ENCODE measurements at places on chromosomes 7 and 10. TPM values are rescaled to one million over a fixed set of nuclear protein-coding genes. Genes with fewer than 3 reads are reported as not detected.

Gene PROSER2
- 6.7 TPM for total RNA-seq

Gene SAP25
- not detected for total RNA-seq

Gene SPDYE2B
- not detected for total RNA-seq

Gene BMPER
- not detected for total RNA-seq

Gene ZNF425
- total RNA-seq: 0.97 TPM

DNA sequence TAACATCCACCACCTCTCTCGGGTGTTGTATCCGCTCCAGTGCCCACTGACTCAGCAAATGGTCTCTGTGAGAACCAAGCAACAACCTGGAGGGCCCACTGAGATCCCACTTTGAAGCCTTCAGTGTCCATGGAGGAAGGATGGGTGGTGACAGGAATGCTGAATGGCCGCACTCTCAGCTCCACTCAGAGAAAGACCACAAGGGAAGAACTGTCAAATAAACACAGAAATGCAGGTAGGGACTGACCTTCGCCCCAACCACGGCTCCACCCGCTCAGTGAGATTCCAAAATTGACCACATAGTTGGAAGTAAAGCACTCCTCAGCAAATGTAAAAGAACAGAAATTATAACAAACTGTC lies 65.8 kb downstream of the VIPR2 start:
- no peak for DNase-seq

DNA sequence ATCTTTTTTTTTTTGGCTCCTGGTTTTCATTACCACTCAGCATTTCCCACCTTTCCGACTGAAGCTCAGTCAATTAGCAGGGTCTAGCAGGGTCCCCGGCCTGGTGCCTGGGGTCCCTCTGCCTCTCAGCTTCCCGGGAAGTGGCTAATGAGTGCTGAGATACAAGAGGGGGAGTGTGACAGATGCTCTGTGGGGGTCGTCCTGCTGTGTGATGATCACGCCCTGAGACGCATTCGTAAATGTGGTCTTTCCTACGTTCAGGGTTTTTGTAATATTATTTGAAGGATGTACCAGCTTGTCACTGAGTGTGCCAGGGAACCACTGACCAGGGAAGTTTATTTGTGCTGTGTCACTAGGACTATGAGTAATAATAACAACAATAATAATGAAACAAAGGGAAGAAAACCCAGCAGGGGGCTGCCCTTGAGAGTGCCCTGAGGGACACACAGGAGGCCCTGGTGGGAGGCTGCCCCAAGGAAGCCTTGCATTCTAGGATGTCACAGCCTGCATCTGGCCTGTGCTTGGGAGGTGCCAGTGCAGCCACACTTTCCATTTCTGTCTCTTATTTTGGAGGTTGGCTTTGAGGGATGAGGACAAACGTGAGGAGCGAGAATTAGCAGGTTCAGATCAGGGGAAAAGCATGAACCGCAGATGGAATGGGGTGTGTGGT lies 337.8 kb downstream of the ADARB2 start:
- DNase-seq: no peak

- peak; percentile 86 for DNase-seq
Observed at GRCh38 chr10:52775132-52775647, 2.6 kb upstream of the MBL2 start.

- DNase-seq: no peak
Observed at GRCh38 chr10:27568196-27569175, 64.4 kb downstream of the RAB18 start.

- DNase-seq: no peak
Observed at GRCh38 chr10:125337510-125337909, 177.1 kb upstream of the CTBP2 start.

- DNase-seq: no peak
Observed at GRCh38 chr10:119100434-119101238, 3.3 kb upstream of the DENND10 start.

DNA sequence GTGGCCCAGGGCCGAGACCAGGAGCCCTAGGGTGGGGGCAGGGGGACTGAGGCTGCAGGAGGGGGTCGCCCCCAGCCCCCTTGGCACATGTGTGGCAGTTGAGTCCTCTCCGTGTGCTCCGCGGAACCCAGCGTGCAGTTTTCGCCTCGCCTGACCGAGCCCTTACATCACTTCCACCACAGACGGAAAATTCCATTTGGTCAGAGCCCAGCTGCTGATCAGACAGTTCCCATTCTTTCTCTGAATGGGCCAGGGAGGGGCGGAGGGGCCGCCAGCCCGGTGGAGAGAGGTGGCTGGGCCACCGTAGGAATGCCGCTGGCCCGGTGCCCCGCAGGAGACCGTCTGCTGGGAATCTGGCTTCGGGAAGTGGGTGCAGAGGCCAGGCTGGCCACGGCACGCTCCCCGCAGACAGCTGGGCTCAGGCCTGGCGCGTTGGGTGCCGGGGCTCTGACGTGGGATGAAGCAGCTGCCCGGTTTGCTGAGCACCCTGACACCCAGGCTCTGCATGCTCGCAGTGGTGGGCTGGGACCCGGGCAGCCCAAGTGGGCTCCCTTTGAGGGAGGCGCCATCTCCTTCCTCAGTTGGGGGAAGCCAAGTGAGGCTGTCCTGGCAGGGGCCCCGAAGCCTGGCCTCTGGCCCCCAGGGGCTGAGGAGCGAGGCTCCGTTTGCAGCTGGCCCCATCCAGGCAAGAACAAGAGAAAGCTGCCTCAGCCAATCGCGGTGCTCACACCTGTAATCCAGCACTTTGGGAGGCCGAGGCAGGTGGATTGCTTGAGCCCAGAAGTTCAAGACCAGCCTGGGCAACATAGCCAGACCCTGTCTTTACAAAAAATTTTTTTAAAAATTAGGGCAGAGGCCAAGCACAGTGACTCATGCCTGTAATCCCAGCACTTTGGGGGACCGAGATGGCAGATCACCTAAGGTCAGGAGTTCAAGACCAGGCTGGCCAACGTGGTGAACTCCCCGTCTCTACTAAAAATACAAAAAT lies 9.9 kb downstream of the TTYH3 start:
- DNase-seq: peak; percentile 71

DNA sequence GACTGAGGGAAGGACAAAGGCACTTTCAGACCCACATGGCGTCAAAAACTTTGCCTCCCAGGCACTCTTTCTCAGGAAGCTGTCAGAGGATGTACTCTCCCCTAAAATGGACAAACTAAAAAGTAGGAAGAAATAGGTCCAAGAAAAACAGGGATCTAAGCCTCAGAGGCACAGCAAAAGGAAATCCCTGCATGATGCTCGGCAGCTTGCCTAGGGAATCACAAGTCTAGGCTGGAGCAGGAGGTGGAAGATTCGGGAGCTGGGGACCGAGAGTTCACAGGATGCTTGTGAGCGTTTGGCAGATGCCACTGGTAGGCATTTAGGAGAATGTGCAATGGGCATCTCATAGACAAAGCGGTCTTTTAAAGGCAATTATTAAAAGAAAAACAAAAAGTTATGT lies 60.8 kb downstream of the ATXN7L1 start:
- no peak for DNase-seq

DNA sequence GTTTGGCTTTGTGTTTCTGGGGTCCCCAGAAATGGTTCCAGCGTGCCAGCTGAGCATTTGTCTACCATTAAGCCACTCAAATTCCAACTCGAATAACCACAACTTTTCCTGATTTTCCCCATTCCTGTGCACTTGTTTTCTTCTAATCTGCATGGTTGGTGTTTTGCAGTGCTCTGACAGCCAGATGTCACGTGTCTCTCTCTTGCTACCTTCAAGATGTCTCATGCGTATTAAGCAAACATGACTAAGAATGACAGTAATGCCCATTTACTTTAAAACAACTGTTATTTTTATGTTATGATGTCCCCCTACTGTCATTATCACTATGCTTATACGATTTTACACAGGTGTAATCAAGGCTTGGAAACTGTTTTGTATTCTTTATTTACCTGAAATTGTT lies 35.2 kb upstream of the MXI1 start:
- DNase-seq: no peak

- no peak for DNase-seq
Observed at GRCh38 chr10:27635699-27636270, 109.8 kb downstream of the MKX start.

Data from HepG2 (cell line).